ENCODE measurements at places on chromosomes 4 and X. TPM values are rescaled to one million over a fixed set of nuclear protein-coding genes. Genes with fewer than 3 reads are reported as not detected.

DNA sequence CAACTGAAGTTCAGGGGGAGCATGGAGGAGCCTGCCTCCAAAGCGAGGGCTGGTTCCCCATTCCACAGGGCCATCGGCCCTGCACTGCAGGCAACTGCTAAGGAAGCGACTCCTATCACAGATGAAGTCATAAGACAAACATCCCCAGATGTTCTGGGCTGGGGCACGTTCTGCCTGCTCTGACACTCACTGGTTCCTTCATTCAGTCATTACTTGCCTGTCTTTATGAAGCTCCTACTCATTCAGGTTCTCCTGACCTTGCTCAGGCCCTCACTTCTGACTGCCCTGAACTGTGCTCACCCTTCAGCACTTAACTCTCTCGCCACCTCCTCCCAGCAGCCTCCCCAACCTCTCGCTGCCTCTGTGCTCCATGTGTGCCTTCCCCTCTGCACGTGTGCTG is 2.5 kb upstream of the SLC2A9 start:
- no peak for DNase-seq

GRCh38 chr4:177673985-177674489 is 231.8 kb upstream of the AGA start:
- DNase-seq: no peak

DNA sequence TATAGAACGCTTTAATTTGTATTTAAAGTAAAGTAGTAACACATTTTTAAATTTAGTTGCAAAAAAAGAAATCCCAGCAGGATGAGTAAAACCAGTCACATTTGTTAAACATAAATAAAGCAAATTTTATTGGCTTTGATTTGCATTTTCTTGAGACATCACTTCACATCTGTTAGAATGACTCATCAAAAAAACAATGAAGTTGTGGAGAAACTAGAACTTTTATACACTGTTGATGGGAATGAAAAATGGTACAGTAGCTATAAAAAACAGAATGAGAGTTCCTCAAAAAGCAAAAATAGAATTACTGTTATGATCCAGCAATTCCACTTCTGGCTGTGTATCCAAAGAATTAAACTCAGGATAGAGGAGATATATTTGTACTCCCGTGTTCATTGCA is 454.0 kb upstream of the KLHL4 start:
- no peak for DNase-seq

- DNase-seq: no peak
Observed at GRCh38 chr4:169220447-169220846, 50.3 kb downstream of the SH3RF1 start.

- DNase-seq: no peak
Observed at GRCh38 chr4:96205143-96205936, 365.4 kb downstream of the PDHA2 start.

- no peak for DNase-seq
Observed at GRCh38 chrX:97401586-97402136, 518.0 kb downstream of the RPA4 start.

DNA sequence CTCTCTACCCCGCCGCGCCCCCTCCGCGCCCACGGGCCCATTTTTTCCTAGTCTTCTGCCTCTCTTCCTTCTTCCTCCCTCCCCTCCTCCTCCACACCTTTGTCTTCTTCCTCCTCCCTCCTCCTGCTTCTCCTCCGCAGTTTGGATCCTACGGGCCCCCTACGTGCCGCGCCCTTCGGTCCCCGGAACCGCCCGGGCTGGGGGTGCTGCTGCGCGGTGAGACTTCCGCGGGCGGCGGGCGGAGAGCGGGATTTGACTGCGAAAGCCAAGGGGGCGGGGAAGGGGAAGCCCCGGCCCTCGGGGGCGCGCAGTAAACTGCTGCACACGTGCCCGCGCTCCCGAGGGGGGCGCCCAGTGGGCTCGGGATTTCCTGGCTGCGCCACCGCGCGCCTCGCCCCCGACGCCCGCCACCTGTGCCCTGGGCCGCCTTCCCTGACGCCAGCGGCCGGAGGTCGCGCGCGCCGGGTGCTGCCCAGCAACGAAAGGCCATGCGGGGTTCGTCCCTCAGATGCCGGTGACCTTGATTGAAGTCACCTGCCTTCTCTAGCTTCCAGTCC is 3.3 kb upstream of the NKX3-2 start:
- no peak for DNase-seq

GRCh38 chrX:2385224-2385623 is 115.6 kb downstream of the DHRSX start:
- no peak for DNase-seq

DNA sequence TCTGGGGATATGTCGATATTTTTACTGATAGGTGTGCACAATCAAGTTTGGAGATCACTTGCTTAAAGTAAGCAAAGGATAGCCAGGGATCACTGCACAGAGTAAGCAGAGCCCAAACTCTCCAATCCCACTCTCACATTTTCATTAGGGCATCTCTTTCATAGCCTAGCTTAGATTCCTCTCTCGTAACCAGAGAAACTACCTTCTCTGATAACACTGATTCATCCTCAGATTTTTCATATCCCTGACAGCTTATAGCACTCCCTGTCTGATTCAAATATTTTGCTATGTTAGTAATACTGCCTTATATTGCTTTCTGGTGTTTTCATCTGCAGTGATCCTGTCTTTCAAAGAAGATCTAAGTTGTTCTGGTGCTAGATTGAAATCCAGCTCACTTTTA is 123.7 kb downstream of the CBLL2 start:
- no peak for DNase-seq

DNA sequence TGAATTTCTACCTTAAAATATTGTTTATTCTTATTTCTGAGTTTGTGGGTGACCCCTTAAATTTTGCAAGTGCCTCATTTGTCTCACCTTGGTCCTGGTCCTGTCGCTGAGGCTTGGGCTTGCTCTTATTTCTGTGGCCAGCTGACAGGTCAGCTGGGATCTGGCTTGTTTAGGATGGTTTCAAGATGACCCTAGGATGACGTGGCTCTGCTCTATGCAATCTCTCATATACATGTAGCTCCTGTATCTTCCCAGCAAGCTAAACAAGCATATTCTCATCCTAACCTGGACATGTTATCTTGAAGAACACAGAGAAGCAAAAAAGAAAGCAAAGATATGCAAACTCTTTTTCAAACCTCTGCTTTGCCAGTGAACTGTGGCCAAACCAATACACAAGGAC is 158.4 kb downstream of the BANK1 start:
- no peak for DNase-seq

GRCh38 chr4:12138488-12138887 is 709.8 kb upstream of the HS3ST1 start:
- no peak for DNase-seq

DNA sequence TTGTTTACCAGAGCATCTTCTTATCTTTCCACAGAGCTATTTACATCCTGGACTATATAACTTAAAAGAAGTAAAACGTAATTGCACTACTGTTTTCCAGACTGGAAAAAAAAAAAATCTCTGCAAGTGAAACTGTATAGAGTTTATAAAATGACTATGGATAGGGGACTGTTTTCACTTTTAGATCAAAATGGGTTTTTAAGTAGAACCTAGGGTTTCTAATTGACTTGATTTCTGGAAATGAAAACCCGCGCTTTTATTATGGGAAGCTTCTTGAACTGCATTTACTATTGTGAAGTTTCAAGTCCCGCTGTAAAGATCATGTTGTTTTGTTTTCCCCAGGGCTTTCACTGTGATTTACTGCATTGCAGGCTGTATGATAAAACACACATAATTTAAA is 162.7 kb downstream of the STIM2 start:
- DNase-seq: no peak

DNA sequence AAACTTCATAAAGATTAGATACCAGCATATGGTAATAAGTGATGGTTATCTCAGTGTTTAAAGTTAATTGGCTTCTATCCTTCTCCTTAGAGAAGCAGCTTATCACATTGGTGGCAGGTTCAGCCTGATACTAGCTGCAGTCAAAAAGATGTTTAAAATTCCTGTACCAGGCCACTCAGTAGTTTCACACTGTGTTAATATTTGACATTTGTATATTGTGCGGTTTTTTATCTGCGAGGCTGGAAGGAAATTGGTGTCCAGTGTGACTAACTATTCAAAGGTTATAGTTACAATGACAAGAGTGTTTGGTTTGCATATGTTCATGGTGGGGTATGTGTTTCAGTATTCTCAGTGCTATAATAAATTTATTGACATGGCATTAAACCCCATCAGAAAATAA is 27.5 kb upstream of the TBC1D8B start:
- DNase-seq: no peak

GRCh38 chrX:67351411-67351810 is 192.4 kb upstream of the AR start:
- no peak for DNase-seq

DNA sequence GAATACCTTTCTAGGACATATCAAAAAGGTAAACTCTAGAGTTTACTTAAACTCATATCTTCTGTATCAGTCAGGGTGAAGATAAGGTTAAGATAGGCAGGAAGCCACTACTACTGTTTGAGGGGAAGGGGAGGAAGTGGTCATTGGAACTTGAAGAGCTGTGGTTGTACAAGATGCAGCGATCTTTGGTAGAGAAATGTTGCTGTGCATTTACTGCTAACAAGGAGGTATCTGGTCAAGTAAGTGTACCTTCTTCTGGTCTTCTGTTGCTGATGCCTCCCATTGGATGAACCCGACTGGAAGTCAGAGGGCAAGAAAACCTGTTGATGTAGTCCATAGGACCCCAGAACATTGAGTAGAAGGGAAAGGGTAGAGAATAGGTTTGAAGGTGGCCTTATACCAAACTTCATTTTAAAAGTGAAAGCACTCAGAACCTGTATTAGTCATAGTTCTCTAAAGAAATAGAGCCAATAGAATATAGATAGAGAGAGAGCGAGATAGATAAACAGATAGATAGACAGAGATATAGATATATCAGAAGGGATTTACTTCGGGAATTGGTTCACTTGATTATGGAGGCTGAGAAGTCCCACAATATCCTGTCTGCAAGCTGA is 47.9 kb upstream of the TSPAN5 start:
- no peak for DNase-seq

GRCh38 chrX:121307449-121307848 is 260.0 kb downstream of the GLUD2 start:
- DNase-seq: no peak

- no peak for DNase-seq
Observed at GRCh38 chrX:118459494-118459893, 36.1 kb upstream of the DOCK11 start.

DNA sequence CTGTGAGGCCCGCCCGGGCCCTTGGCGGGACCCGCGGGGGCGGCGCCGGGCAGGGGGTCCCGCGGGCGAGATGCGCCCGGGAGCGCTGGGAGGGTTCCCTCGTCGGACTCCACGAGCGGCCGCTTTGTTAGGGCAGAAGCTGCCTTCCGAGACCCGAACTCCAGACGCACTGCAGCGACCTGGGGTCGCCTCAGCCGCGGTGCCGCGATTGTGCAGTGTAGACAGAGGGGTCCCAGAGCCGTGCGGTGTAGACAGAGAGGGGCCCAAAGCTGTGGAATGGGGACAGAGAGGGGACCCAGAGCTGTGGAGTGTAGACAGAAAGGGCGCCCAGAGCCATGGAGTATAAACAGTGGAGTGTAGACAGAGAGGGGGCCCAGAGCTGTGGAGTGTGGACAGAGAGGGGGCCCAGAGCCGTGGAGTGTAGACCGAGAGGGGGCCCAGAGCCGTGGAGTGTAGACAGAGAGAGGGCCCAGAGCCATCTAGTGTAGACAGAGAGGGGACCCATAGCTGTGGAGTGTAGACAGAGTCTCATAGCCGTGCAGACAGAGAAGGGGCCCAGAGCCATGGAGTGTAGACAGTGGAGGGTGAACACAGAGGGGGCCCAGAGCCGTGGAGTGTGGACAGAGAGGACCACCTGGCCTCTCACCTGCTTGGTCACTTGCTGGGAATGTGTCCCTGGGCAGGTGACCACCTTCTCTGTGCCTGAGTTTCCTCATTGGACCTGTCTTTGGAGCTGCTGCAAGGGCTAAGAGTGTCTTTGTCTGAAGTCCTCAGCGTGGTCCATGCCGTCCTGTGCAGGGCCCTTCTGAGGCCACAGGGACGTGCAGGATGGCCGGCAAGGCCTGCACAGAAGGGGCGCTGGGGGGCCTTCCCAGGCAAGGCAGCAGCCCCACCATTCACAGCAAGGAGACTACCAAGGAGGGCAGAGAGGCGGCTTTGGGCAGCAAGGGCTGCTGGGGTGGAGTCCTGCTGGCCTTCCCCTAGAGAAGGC is 875 bp downstream of the RGS12 start:
- no peak for DNase-seq

- DNase-seq: no peak
Observed at GRCh38 chrX:103879339-103879738, 47.3 kb upstream of the RAB9B start.

DNA sequence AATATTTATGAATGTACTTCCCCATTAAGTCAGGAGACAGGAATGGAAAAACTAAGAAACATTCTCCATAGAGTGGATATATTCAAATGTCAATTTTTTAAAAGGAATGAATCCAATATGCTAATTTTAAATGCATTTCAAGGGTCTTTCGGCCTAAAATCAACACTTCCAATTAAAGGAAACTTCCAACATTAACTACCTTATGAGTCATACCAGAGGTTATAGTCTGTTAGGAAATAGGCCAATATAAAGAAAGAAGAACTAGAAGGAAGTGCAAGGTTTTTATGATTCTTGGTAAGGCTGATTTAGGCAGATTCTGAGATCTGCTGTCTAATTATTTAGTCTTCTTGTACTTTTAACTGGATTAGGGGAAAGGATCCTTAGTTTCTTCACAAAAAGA is 260.1 kb upstream of the EDNRA start:
- no peak for DNase-seq

DNA sequence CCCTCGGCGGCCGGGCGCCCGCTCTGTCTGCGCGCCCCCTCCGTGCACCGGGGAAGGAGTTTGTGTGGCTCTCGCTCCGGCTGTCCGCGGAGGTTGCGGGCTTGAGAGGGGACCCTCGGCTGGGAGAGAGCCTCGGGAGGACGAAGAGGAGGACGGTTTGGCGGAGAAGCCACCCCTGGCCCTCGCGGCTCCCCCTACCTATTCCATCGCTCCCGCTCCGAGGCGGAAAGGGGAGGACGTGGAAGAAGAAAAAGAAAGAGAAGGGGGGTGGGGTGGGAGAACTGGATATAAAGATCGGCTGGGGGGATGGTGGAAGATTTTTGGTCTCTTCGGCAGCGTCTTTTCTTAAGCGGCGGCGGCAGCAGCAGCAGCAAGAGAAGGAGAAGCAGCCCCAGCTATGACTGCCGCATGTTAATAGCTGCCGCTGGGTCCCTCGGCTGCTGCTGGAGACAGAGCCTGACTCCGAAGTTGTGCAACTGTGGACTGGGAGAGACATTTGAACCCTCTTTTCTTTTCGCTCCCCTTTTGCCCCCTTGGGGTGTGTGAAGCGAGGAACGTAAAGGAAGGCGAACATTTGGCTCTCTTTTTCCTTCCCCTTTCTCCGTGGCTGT is 895 bp downstream of the ADGRL3 start:
- no peak for DNase-seq

- DNase-seq: no peak
Observed at GRCh38 chr4:74132944-74133343, 25.0 kb upstream of the MTHFD2L start.

GRCh38 chr4:80197601-80198440 is 518 bp downstream of the PRDM8 start:
- no peak for DNase-seq

- no peak for DNase-seq
Observed at GRCh38 chr4:74516303-74516702, 71.4 kb downstream of the AREG start.

Gene SMIM10L2A
- 0.20 TPM for total RNA-seq

Gene TCEAL3
- total RNA-seq: 7.0 TPM

Gene S100G
- total RNA-seq: not detected

Gene DDX53
- total RNA-seq: not detected

Gene TECRL
- 58.8 TPM for total RNA-seq

Measured in psoas muscle (tissue), 8 donors.